ENCODE measurements at places on chromosomes 16 and 17. TPM values are rescaled to one million over a fixed set of nuclear protein-coding genes. Genes with fewer than 3 reads are reported as not detected.

Gene TBX4
- 0.04 TPM for polyA plus RNA-seq

Gene HOXB4
- 0.46 TPM for polyA plus RNA-seq

Gene BAHCC1
- 0.80 TPM for polyA plus RNA-seq

Gene CLDN7
- polyA plus RNA-seq, result 6.3 TPM

Gene CYBA
- 4.4 TPM for polyA plus RNA-seq

DNA sequence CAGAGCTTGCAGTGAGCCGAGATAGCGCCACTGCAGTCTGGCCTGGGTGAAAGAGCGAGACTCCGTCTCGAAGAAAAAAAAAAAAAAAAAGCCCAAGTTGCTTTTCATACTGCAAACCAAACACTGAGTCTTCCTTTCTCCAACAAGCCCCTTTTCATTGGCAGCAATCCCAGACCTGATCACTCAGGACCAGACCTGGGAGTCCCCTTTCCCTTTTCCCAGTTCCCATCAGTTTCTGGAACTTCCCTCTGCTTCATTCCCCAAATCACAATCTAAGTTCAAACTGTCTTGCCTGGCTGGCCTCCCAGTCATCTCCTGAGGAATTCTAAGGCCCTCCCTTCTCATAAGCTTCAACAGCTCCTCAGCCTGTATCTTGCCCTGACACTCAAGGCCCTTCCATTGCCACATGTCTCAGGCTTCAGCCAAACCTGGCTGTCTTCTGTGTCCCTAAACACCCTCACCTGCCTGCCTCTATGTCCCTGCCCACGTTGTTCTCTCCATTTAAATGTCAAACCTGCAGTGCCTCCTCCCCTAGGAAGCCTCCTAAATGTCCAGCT, 11.8 kb upstream of the PHF12 start:
- H3K27me3 ChIP-seq, result peaks cover 10% of the 10 kb centered on the region
- no peak overlapping the region for H3K27ac ChIP-seq
- H3K4me3 ChIP-seq, result no peak overlapping the region
- no peak for DNase-seq

DNA sequence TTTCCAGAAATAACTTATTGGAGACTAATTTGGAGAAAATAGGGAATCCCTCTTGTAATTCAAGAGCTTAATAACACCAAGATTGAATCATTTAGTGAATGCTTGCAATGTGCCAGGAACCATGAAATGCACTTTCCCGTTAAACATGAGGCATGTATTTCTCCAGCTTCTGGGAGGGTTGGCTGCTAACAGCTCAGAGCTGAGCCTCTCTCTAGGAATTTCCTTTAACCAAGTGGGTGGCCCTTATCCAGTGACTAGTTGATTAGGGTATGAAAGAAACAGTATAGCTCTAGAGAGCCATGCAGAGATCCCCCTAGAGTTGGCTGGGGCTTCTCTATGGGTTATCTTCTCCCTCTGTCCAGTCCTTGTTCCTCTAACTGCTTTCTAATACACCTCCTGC, 356.4 kb upstream of the GOT2 start:
- H3K36me3 ChIP-seq, result no peaks in the 10 kb centered on the region
- H3K27ac ChIP-seq, result no peak overlapping the region
- no peak overlapping the region for H3K4me3 ChIP-seq
- no peak for DNase-seq
- H3K4me1 ChIP-seq, result no peaks in the 10 kb centered on the region

DNA sequence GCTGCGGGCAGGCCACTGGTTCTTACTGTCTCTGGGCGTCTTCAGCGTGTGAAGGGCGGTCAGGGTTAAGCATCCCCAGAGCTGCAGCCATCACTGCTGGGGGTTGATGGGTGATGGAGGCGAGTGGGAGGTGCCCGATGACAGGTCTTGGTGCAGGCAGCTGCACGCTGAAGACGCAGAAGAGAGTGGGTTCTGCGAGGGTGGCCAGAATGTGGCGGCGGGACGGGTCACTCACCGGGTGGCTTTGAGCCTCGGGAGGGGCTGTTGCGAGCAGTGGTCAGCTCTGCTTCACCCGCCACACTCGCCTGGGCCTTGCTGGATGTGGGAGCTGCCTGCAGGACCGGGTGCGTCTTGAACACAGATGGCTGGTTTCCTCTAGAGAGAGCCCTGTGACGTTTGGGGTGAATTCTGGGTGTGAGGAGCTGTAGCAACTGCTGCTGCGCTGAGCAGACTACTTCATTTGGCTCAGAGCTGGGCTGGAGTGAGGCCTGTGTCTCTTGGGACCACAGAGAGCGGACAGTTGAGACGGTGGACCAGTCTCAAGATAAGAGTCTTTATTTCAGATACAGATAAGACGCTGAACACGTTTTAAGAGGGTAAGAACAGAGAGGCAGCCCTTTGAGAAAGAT, 44.6 kb upstream of the ZNF750 start:
- H3K27ac ChIP-seq, result no peak overlapping the region
- no peaks in the 10 kb centered on the region for H3K27me3 ChIP-seq
- H3K4me1 ChIP-seq, result peaks cover 8% of the 10 kb centered on the region
- H3K4me3 ChIP-seq, result no peak overlapping the region

GRCh38 chr17:35912339-35912912, 18.1 kb downstream of the RDM1 start:
- H3K4me1 ChIP-seq, result no peaks in the 10 kb centered on the region
- H3K36me3 ChIP-seq, result no peaks in the 10 kb centered on the region
- no peaks in the 10 kb centered on the region for H3K27me3 ChIP-seq
- no peak overlapping the region for H3K4me3 ChIP-seq
- H3K27ac ChIP-seq, result no peak overlapping the region

- H3K27ac ChIP-seq, result no peak overlapping the region
- no peak for DNase-seq
- H3K36me3 ChIP-seq, result no peaks in the 10 kb centered on the region
- peaks cover 14% of the 10 kb centered on the region for H3K27me3 ChIP-seq
- no peak overlapping the region for H3K4me3 ChIP-seq
- peaks cover 23% of the 10 kb centered on the region for H3K4me1 ChIP-seq
Measured at GRCh38 chr17:49501496-49501895, 6.4 kb downstream of the NGFR start.

DNA sequence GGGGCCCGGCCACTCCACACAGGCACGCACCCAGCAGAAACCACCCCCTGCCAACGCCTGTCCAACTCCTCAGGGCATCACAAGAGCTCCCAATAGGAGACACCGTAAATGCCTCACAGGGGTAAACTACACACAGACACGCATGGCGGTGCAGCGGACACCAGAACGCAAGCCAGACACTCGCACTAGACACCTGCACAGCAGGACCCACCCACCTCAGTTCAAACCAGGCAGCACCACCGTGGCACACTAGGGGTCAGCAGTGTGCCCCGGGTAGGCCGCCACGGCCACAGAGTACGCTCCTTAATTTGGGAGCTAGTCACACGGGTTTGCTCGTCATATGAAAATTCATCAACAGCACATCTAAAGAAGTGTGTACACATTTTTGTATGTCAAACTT, 3.4 kb downstream of the SLC38A10 start:
- H3K27me3 ChIP-seq, result no peaks in the 10 kb centered on the region
- H3K4me3 ChIP-seq, result no peak overlapping the region
- H3K36me3 ChIP-seq, result peaks cover 15% of the 10 kb centered on the region
- H3K27ac ChIP-seq, result no peak overlapping the region
- DNase-seq, result no peak

- no peak overlapping the region for H3K4me3 ChIP-seq
- peaks cover 3% of the 10 kb centered on the region for H3K4me1 ChIP-seq
- no peak for DNase-seq
- H3K27ac ChIP-seq, result no peak overlapping the region
- no peaks in the 10 kb centered on the region for H3K27me3 ChIP-seq
Measured at GRCh38 chr16:21076186-21076883, 74.3 kb downstream of the DNAH3 start.

GRCh38 chr16:6446370-6446769, 886.3 kb upstream of the RBFOX1 start:
- H3K27me3 ChIP-seq, result no peaks in the 10 kb centered on the region
- H3K4me3 ChIP-seq, result no peak overlapping the region
- DNase-seq, result no peak
- H3K4me1 ChIP-seq, result no peaks in the 10 kb centered on the region
- no peaks in the 10 kb centered on the region for H3K36me3 ChIP-seq

DNA sequence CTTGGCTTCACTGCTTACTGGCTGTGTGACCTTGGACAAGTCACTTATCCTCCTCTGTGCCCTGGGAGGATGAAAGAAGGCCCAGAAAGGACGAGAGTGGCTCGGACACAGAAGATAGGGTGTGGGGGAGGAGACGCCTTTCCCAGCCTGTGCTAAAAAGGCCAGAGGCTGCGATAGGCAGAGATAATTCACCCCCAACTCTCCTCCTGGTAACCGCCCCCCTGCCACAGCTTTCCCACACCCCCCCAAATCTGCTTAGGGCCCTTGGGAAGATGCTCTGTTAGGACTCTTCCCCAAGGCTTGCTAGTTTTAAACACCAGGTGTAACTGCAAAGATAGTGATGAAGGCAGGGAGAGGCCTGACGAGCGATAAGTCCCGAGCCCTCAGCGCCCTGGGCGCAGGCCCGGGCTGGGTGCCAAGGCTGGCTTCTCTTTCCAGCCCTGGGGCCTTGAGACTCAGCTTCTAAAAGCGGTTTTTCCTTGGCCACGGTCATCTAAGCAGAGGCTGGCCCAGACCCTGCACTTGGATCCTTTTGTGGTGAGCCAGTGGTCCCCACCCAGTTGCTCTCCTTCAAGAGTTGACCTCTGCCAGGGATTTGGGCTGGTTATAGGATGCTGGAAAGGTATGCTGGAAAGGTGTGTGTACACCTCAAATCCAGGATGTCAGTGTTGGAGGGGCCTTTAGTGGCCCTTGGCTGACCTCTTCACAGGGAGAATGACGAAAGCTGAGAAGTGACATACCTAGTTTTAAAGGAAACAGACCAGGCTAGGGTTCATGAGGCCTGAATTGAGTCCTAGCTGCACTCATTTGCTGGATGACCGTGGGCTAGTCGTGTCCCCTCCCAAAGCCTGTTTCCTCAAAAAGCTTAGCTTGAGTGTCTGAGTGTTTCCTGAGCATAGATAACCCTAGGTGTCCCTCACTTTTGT, 3.4 kb upstream of the PPP1R9B start:
- DNase-seq, result no peak
- H3K36me3 ChIP-seq, result no peaks in the 10 kb centered on the region
- peaks cover 33% of the 10 kb centered on the region for H3K4me1 ChIP-seq
- no peaks in the 10 kb centered on the region for H3K27me3 ChIP-seq
- no peak overlapping the region for H3K27ac ChIP-seq

DNA sequence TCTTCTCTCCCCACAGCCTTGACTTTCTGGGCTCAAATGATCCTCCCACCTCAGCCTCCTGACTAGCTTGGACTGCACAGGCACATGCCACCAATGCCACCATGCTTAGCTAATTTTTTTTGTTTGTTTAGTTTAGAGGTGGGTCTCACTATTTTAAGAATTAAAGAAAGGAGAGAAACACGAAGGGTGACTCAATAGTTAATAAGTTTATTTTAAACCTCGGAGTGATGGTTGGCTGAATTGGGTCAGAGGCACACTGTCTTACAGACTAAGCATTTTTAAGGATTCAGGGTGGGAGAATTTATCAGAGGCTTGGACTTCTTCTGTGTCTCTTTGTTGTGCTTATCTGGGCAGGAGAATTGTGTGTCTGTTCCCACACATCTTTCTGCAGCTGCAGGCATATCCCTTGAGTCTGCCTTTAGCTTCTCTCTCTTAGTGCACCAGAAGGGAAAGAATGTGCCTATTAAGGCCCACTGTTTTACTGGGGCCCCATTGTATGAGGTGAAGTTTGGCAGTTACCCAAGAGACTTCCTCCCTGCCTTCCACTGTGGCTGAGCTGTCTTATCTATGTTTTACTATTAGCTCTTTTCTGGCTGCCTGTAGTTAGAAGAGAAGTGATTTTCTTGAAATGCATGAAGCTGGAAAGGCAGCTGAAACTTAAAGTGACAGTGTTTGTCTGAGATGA, 2172.0 kb downstream of the TP53TG3F start:
- H3K4me3 ChIP-seq, result no peak overlapping the region
- DNase-seq, result no peak
- no peaks in the 10 kb centered on the region for H3K4me1 ChIP-seq
- H3K27me3 ChIP-seq, result no peaks in the 10 kb centered on the region
- H3K27ac ChIP-seq, result no peak overlapping the region

GRCh38 chr17:7644775-7645174, 6.0 kb upstream of the ATP1B2 start:
- DNase-seq, result no peak
- H3K27ac ChIP-seq, result no peak overlapping the region
- no peaks in the 10 kb centered on the region for H3K36me3 ChIP-seq
- no peak overlapping the region for H3K4me3 ChIP-seq
- H3K4me1 ChIP-seq, result no peaks in the 10 kb centered on the region

GRCh38 chr16:17345043-17345442, 125.7 kb downstream of the XYLT1 start:
- no peaks in the 10 kb centered on the region for H3K36me3 ChIP-seq
- no peak overlapping the region for H3K4me3 ChIP-seq
- no peak overlapping the region for H3K27ac ChIP-seq
- H3K27me3 ChIP-seq, result no peaks in the 10 kb centered on the region

DNA sequence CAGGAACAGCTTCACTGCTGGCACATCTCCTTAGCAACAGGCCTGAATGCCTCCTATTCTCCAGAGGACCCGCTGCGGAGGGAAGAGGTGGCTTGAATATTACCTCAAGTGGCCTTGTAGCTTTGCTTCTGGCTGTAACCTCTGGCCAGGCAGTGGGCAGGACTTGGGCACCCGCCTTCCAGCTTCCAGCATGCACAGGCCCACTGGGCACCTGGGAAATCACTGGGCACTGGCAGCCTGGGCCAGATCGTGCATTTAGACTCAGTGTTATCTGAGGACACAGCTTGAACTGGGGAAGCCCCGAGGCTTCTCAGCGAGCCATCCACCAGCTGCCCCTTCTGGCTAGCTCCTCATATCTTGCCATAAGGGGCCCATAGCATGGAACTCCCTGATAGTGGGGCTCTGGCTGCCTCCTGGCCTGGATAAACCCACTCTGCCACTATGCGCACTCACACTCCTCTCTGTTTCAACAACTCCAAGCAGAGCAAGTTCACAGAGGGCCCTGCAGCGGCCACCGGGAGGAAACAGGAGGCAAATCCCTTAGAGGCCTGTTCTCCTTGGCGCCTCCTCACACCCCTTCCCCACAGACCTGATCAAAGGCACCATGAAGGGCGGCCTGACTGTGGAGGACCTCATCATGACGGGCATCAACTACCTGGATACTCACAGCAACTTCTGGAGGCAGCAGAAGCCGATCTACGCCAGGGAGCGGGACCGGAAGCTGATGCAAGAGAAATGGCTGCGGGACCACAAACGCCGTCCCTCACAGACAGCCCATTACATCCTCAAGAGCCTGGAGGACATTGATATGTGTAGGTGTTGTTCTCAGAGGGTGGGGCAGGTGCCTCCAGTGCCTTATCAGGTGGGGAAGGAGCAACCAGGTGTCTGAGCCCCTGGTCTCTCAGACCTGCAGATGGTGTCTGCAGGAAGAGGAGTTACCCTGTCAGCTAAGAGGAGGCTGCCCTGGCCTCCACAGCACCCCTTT, 7.8 kb downstream of the ODAD4 start:
- peaks cover 3% of the 10 kb centered on the region for H3K27me3 ChIP-seq
- no peaks in the 10 kb centered on the region for H3K4me1 ChIP-seq
- H3K36me3 ChIP-seq, result no peaks in the 10 kb centered on the region
- no peak for DNase-seq
- H3K27ac ChIP-seq, result no peak overlapping the region
